ENCODE measurements at places on chromosomes 7 and 10.

DNA sequence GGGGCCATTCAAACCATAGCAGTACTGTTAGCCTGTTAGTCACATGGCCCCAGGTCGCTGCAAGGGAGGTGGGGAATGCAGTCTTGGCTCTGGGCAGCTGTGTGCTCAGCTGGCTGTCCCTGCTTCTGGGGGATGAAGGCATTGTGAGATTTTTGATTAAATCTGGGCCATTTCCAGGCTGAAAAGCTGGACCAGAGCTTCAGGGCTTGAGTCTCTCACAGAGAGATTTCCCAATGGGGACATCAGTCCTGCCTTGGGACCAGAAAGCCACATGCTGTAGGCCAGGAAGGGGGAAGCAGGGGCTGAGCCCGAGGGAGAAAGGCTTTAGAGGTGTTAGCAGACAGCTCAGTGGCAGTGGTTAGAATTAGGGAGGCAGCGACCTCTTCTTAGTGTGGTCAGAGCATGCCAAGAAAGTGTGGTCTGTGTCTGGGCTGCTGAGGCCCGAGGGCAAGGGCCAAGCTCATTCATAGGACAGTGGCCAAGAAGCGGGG lies 33.6 kb downstream of the PALD1 start:
- no peak for ATAC-seq

GRCh38 chr10:52746169-52746568 lies 26.4 kb downstream of the MBL2 start:
- no peak for ATAC-seq

GRCh38 chr7:107394831-107395230 lies 75.0 kb upstream of the GPR22 start:
- ATAC-seq, result no peak

GRCh38 chr7:136692221-136692620 lies 176.2 kb upstream of the CHRM2 start:
- no peak for ATAC-seq

DNA sequence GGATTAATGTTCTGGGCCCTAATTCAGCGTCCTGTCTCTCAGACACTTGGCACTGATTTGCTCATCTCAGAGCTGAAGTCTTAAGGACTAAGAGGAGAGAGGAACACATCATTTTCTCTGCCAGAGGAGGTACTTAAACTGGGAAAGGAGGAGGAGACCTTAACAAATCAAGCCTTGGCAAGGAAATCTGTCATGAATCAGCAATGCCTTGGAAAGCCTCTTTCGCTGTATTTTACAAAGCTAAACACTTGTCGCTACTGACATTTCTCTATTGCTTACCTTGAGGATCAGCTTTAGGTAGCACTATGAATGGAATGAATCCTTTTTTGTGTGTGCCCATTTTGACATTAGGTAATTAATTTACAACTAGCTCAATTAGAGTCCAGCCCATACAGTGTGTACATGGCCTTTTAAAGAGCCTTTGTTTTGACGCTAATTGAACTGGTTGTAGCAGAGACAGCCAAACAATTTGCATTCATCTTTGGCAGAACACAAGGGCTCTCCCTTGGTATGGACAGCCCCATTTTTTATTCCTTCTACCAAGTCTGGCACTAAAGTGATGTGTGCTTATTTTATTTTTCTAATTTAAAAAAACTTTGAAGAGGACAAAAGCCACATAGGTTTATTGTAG lies 37.4 kb downstream of the AUTS2 start:
- peak; percentile 34 for ATAC-seq

- no peak for ATAC-seq
Observed at GRCh38 chr10:66804962-66805361, 120.9 kb upstream of the LRRTM3 start.

GRCh38 chr10:114103284-114103683 lies 59.6 kb downstream of the ADRB1 start:
- ATAC-seq, result peak; percentile 62

- ATAC-seq, result no peak
Observed at GRCh38 chr7:40870108-40870507, 735.3 kb downstream of the SUGCT start.

- ATAC-seq, result peak; percentile 78
Observed at GRCh38 chr7:159125955-159126270, 18.8 kb downstream of the VIPR2 start.

DNA sequence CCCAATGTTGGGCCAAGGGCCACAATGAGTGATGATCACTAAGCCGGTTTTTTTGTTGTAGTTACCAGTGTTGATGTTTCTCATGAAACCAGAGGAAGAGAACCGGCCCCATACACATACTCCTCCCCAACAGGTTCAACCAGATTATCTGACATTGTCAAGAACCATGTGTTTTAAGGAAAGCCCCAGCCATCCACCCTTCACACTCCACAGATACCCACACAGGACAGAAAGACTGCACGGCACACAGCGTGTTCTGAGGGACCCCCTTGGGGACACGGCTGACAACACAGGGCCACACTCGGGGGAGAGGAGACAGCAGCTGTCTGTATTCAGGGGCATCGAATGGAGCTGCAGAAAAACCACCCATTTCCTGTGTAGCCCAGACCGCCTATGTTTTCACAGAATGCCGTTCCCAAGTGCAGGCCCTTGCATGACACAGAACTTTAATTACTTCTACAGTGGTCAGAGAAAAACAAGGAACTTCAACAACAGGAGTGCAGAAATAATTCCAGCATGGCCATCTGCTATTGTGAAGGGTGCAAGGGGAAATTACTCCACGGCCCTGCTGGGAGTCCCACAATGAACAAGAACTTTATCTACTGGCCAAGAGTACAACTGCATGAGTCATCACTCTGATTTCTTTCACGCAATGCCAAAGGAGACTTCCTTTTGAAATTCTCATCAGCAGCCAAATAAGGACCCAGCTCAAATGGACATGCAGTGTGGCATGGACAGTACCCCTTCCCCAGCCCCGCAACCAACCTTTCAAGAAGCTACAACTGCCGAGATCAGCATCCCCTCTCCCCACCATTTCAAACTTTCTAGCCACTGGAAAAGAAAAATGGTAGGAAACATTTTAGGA lies 2.3 kb downstream of the KLF6 start:
- ATAC-seq, result peak; percentile 50

GRCh38 chr7:40793132-40793531 lies 658.3 kb downstream of the SUGCT start:
- no peak for ATAC-seq

DNA sequence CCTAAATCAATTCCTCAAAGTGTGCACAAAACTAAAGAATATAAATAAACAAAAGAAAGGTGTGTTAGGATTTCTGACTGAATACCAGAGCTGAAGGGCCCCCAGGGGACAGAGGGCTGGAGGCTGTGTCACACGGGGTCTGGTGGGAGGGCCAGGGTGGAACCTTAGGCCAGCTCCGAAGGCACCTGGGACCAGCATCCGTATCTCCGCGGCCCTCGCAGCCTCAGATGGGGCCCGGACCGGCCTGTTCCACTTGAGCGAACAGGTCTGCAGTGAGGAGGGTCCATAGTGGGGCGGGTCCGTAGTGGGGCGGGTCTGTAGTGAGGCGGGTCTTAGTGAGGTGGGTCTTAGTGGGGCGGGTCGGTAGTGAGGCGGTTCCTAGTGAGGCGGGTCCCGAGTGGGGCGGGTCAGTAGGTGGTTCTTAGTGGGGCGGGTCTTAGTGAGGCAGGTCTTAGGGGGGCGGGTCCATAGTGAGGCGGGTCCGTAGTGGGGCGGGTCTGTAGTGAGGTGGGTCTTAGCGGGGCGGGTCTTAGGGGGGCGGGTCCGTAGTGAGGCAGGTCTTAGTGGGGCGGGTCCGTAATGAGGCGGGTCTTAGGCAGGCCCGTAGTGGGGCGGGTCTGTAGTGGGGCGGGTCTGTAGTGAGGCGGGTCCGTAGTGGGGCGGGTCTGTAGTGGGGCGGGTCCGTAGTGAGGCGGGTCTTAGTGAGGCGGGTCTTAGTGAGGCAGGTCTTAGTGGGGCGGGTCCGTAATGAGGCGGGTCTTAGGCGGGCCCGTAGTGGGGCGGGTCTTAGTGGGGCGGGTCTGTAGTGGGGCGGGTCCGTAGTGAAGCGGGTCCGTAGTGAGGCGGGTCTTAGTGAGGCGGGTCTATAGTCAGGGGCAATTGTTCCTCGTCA lies 15.1 kb downstream of the GPR146 start:
- ATAC-seq, result peak; percentile 32

DNA sequence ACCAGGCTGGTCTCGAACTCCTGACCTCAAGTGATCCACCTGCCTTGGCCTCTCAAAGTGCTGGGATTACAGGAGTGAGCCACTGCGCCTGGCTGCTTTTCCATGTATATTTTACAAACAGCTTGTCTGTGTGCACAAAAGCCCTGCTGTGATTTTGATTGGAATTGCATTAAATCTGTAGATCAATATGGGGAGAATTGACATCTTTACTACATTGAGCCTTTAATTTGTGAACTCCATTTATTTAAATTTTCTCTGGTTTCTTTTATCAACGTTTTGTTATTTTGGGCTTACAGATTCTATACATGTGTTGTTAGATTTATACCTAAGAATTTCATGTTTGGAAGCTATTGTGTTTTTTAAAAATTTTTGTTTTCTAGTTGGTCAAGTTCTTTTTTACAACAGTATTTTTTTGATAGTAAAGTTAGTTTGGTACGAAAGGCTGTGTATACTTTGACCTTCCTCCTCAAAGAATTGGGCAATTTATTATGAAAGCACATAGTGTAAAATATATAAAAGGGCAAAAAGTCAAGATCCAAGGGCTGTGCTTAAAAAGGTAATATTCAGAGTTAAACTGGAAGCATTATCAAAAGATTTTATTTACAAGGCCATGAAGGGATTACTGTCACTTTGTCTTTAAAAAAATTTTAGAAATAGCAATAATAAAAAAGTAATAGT lies 92.8 kb downstream of the STK31 start:
- ATAC-seq, result no peak

DNA sequence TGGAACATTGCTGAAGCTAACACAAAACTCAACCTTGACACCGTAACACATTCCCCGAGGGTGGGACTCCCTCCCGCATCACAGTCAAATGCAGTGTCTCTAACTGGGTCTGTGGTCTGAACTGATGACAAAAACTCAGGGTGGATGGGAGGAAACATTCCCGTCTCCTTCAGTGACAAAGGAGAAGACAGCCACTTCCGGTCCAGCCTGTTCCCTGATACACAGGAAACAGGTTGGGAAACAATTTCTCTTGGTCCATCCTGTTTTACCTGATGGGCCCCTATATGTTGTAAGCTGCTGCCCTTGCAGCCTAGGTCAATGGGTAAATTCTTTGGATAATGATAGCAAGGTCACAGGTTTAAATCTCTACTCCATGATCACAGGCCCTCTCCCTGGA lies 20.4 kb downstream of the SLC13A4 start:
- ATAC-seq, result no peak

DNA sequence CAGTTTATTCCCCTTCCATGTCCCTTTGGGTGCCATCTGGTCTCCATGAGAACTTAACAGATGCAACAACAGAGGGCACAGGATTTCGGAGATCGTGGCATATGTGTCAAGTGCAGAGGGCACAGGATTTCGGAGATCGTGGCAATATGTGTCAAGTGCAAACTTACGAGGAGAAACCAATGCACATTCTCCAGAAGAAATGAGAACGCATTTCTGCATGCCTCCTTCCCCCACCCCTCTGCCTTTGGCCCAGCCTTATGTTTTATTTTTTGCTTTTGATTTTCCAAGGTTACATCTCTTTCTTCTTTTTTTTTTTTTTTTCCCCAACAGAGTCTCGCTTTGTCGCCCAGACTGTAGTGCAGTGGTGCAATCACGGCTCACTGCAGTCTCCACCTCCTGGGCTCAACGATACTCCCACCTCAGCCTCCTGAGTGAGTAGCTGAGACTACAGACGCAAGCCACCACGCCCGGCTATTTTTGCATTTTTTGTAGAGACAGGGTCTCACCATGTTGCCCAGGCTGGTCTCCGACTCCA lies 586 bp upstream of the ANKRD26 start:
- ATAC-seq, result no peak

DNA sequence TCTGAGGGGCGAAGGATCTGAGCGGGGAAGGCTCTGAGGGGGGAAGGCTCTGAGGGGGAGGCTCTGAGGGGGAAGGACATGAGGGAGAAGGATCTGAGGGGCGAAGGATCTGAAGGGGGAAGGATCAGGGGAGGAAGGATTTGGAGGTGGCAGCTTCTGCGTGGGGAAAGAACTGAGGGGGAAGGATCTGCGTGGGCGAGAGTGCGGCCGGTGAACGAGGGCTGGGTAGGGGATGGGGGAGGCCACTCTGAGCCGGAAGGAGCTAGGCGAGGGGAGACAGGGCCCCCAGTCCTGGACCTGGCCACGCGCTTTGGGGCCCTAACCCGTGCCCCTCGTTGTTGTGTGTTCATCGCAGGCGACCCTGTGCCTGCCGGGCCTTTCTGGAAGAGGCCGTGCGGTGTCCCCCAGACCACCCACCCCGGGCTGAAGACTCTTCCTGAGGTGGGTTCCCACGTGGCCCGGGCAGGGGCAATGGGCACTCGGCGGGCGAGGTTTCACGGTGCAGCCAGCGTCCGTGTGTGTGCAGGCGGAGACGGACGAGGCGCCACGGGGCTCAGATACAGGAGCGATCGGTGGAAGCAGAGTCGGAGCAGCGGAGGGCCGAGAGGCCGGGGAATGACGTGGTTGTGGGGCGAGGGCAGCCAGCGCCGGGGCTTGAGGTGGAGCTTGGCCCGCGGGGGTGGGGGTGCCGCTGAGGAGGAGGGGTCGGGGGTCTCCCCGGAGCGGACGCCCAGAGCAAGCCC lies 2.0 kb downstream of the CALY start:
- peak; percentile 26 for ATAC-seq

- peak; percentile 29 for ATAC-seq
Observed at GRCh38 chr7:100966542-100967291, 2.6 kb upstream of the MUC12 start.

DNA sequence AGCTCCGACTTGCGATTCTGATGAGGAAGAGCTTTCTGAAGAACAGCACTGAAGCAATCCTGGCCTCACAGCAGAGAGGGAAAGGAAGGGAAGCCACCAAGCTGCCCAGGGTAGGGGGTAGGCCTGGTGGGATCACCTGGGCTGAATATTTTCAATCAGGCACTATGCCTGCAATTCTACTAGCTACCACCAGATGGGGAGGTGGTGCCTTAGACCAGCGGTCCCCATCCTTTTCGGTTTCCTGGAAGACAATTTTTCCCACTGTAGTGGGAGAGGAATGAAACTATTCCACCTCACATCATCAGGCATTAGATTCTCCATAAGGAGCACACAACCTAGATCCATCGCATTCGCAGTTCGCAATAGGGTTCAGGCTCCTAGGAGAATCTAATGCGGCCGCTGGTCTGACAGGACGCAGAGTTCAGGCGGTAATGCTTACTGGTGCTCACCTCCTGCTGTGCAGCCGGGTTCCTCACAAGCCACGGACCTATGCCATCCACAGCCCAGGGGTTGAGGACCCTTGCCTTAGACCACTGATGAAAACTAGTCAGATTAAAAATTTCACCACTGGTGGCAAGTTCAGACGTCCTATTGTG lies 2.7 kb downstream of the LRRC20 start:
- no peak for ATAC-seq

DNA sequence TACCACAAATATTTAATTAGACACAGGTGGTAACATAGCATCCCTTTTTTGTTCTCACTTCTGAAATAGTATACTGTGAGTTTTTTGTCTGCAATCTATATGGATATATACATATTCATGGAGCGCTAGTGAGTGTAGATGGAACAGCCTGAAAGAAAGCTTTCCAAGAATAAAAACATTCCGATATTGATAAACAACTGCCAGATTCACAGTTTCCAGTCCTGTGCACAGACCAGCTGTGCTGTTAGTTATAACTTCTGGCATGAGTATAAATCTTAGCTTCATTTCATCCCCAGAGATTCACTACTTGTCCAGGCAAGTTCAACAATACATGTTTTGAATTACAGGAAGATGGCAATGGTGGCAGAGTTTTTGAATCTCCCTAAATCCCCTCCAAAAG lies 467.1 kb upstream of the STEAP1 start:
- no peak for ATAC-seq

Data from gastroesophageal sphincter (tissue), 4 donors.